Cortex of kidney (tissue), 1 donor: ENCODE measurements at places on chromosomes 12 and 14.

DNA sequence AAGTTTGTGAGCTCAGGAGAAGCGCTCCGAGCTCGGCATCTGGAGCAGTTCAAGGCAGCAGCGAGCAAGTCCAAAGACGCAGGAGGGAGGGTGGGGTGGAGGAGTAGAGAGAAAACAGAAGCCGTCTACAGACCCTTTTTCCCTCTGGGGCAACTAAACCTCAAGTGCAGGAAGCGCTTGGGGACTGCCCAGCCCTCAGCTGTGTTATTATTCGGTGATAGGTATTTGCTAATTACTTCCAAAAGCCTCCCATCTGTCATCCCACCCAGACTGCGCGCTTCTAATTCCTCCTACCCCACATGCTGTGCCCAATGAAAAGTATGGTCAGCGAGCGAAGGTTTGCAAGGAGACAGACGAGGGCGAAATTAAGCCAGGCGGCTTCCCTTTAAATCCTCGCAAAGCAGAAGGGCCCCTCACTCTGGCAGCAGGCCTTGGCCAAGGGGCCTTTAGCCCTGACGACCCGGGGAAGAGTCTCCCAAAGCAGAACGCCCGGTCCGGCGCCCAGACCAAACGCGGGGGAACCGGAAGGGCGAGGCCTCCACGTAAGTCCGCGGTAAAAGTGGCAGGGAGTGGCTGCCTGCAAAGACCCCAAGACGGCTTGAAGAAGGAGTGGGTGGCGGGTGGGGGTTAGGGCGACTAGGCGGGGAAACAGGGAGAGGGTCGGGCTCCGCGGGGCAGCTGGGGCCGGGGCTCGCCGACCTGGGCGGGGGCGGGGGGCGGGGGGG is 507 bp upstream of the CD9 start:
- no peak for DNase-seq

- no peak for DNase-seq
These were observed 323 bp downstream of the VTI1B start for GRCh38 chr14:67674139-67674479.

DNA sequence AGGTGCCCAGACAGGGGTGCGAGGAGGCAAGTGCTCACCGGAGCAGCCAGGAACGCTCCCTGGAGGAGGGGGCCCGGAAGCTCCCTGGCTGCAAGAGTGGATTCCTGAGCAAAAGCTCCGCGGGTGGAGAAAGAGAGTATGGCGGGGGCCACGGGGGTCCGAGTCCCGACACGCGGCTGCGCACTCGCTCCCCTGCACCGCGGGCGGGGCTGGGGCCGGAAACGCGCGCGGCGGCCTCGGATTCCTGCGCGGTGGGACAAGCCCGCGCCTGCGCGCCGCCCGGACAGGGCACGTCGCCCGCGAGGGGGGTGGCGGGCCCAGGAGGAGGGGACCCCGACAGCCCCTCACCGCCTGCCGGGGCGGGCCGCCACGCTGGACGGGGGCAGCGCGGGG is 27.8 kb upstream of the GPR132 start:
- DNase-seq, result no peak

DNA sequence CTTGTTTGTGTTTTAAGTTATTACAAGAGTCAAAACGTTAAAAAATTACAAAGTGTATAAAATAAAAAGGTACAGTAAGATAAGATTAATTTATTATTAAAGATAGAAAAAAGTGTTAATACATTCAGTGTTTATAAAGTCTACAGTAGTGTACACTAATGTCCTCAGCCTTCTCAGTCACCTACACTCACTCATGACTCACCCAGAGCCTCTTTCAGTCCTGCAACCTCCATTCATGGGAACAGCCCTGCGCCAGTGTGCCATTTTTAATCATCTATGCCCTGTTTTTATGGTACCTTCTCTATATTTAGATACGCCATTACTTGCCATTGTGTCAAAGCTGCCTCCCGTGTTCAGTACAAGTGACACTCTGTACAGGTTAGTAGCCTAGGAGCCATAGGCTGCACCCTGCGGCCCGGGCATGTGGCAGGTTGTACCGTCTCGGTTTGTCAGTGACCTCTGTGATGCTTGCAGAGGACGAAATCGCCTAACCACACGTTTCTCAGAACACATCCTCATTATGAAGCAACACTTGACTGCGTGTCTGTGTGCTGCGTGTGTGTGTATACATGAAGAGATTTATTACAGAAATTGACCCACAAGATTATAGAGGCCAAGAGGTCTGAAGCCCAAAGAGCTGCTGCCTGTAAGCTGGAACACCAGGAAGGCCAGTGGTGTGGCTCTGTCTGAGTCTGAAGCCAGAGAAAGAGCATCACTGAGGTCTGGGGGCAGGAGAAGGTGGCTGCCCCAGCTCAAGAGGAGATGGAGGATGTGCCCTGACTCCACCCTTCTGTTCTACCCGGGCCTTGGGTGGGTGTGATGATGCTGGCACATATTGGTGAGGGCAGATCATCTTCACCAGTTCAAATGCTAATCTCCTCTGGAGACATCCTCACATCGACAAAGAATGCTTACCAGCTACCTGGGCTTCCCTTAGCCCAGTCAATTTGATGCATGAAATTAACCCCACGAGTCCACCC is 116.6 kb upstream of the C14orf180 start:
- no peak for DNase-seq

GRCh38 chr14:25267186-25267585 is 217.2 kb upstream of the STXBP6 start:
- DNase-seq, result no peak

- no peak for DNase-seq
These were observed 15.1 kb downstream of the LTBP2 start for GRCh38 chr14:74596741-74597450.

- no peak for DNase-seq
These were observed 95.5 kb upstream of the TMPO start for GRCh38 chr12:98419795-98420404.

- no peak for DNase-seq
These were observed 775.0 kb downstream of the DIO2 start for GRCh38 chr14:79436335-79436734.

GRCh38 chr12:110344657-110345056 is 58.9 kb downstream of the ANAPC7 start:
- no peak for DNase-seq

GRCh38 chr12:106997916-106998315 is 11.0 kb upstream of the MTERF2 start:
- DNase-seq, result no peak

DNA sequence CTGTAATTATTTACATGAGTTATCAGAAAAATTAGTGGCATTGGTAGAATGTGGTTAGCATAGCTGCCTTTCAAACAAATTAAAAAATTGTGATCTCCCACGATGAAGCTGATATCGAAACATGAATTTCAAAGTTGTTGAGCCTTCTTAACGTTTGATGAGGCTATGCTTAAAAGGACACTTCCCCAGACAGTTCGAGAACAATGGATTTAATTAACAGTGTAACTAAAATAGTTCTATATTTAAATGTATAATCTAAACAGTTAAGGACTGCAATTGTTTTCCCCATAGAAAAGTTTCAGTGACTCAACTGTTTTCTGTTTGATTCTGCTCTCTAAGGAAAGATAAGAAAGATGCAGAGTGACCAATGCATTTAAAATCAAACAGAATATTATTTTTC is 1.6 kb downstream of the CLEC2B start:
- DNase-seq, result no peak

DNA sequence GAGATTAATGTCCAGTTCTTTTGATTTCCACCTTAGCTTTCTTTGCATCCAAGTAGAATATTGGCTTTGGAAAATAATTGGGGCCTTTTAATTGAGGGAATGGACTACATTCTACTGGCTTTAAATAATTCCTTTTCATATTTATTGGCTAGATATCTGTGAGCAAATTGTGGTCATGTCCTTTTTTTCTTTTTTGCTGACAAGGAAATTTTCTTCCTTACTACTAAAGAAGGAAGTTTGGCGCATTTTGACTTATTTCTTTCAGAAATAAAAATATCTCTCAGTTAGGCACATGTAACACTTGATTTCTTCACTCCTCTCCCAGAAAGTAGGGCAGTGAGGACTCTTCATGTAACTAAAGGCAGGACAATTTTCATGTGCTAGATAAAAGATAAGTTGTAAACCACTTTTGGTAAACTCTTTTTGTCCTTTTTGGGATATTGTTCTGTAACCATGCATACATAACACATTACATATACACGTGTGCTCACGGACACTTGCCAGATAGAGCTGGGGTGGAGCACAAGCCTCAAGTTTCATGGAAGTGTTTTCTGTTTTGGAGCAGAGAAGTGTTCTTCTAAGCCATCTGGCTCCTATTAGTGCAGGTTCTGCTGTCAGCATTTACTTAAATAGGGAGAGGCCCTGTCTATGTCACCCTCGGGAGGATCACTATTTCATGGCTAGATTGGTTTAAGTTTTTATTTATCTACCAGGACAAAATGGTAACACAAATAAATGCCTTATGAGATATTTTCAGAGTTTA is 85.1 kb upstream of the LRIG3 start:
- no peak for DNase-seq

- DNase-seq, result no peak
These were observed 81.8 kb downstream of the SLC38A1 start for GRCh38 chr12:46187023-46187422.

DNA sequence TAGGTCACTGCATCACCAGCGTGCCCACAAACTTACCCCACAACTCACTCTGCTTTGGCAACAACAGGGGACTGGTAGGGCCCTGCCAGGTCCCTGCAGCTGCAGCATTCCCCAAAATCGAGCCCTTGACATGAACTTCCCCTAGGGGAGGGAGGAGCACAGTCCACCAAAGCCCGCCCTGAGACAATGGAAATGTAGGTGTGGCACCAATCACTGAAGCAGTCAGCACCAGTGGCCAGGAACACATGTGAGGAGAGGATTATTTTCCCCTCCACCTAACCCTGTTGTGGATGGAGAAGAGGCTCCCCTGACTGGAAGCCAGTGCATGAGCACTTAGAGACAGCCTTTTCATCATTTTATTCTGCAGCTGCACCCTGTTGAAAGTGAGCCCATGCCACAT is 573.8 kb downstream of the SOX5 start:
- DNase-seq, result no peak

GRCh38 chr12:16594797-16595196 is 11.2 kb downstream of the LMO3 start:
- no peak for DNase-seq

DNA sequence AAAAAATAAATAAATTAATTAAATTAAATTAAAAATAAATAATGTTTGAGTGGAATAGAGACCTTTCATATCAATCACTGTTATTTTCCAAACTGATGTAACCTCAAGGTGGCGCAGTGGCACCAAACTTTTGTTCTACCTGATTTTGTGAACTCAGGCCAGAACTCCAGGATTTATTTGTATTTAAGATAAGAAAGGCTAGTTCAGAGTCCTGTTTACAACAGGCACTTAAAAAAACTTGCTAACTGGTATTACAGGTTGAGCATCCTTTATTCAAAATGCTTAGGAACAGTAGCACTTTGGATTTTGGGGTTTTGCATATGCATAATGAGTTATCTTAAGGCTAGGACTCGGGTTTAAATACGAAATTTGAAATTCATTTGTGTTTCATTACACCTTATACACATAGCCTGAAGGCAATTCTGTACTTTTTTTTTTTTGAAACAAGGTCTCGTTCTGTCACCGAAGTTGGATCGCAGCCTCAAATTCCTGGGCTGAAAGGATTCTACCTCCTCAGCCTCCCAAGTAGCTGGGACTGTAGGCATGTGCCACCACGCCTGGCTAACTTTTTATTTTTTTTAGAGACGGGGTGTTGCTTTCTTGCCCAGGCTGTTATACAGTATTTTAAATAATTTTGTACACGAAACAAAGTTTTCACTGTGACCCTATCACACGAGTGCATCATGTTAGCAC is 32.4 kb downstream of the YY1 start:
- DNase-seq, result no peak

DNA sequence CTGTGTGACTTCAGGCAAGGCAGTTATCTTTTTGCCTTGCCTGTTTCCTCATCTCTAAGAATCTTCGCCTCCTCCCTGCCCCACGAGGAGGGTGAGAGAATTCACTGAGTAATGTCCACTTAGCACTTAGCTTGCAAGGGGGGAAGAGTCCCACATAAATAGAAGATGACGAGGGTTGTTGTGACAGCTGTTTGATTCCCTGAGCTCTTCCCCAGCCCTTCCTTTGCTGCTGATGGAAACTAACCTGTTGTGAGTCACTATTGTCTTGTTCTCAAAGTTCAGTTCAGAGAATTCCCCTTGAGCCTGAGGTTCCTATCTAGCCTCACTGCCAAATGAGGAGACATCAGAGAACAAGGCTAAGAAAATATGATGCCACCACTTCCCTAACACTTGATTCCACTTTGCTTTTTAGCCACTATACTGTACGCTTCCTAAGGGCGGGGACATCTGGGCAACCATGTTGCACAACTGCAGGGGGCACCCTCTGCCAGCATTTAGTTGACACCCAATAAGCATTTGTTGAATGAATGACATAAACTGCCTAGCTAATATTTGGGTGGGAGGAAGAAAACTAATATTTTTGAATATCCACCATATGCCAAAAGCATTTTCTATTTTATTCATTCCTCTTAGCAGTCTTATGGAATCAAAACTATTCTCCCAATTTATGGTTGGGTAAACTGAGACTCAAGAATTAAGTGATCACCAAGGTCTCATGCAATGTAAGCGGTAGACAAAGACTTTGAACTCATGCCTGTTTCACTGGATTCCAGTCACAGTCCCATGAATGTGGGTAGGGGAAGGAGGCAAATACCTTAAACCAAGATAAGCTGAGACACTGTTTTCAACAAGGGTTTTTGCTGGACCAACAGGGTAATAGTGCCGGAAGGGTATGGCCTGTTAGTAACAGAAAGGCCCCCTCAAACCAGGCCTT is 77.6 kb downstream of the ZFP36L1 start:
- no peak for DNase-seq

- DNase-seq, result no peak
These were observed 32.0 kb upstream of the LMNTD1 start for GRCh38 chr12:25585021-25585523.

- DNase-seq, result no peak
These were observed 2.2 kb upstream of the TMEM19 start for GRCh38 chr12:71683633-71684032.

- DNase-seq, result no peak
These were observed 3.0 kb downstream of the ACRBP start for GRCh38 chr12:6644257-6644596.

DNA sequence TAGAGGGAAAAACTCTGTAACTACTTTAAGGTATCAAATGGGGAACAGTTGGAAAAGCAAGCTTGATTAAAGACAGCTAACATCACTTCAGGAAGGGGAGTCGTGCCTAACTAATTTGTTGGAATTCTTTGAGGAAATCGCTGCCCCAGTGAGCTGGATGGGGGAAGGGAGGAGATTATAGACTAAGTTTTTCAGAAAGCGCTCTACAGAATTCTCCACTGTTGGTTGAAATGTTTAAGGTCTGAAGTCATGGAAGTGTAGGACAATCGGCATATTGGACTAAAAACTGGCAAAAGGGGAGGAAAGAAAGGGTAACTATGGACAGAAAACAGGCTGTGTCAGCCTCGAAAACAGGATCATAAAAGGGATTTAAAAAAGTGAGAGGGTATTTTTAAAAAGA is 229.9 kb upstream of the HMGA2 start:
- no peak for DNase-seq

GRCh38 chr12:98751580-98752115 is 106.6 kb downstream of the APAF1 start:
- DNase-seq, result no peak

DNA sequence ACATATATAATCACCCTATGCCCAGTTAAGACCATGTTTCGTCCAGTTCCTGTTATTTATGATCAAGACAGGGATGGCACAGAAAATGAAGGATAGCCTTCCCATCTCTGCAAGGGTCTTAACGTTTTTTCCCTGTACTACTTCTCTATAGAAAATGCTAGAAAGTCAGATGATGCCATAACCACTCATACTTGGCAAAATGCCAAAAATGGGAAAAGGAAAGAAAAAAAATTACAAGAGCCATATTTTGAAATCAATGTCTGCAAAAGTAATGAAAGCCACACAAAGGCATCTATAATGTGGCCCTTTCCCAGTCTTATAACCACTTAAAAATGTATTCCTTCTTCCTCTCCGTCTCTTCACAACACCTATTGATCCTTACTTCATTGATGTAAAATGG is 1.8 kb upstream of the MYL6B start:
- DNase-seq, result no peak
